ENCODE measurements at places on chromosomes 2 and 18.

DNA sequence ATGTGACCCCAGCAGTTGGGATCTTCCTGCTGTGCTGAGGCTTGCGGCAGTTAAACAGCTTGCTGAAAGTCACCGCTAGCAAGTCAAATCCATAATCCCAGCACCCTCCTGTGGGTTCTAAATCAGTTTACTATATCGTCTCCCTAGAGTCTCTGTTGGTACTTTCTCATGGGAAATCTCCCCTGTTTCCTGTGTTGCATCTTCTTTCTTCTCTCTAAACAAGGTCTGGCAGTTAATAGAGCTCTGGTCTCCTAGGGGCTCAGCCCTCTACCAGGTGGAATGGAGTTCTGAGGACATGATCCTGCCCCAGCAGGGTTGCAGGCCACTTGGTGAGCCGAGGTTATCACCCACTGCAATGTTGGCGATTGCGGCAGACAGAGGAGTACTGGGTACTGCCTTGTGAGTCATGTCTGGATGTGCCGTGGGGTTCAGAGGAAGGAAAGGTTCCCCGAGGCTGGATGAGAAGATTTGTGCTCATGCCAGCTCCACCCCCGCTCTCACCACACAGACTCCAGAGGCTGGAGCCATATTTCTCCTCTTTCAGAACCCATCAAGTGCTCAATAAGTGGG, 59.4 kb upstream of the SIX2 start:
- no peak for DNase-seq

DNA sequence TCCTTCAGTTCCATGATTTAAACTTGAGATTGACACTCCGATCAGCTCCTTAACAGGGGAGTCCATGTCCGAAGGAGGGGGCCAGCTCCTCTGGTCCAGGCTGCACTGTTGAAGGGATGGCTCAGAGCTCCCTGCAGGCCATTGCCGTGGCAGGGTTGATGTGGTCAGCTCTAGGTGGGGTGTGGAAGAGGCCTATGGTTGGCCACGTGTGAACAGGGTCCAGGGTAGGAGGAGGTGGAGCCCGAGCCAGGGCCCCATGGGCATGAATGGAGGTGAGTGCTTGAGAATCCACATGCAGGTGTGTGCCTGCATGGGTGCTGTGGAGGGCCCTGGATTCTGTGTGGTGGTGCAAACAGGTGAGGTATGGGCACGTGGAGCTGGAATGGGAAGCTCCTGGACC, 1.1 kb downstream of the SPEG start:
- DNase-seq: no peak

DNA sequence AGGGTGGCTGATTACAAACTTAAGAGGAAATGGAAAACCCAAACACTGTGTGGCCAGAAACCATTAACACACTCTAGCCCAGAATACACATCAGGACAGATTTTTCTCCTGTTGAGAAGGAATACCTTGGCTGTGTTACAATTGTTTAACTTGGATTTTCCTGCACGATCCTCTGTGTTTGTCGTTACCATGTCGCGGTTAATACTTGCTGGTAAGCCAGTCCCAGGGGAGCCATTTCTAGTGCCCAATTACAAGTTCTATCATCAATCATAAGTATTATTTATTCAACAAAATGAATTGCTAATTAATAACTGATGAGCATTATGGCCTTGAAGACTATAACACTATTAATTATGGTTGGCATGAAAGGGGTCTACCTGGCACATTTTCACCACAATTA, 146.8 kb downstream of the LNPK start:
- DNase-seq: no peak

- no peak for DNase-seq
These were observed at the start of gene GALNT13 for GRCh38 chr2:153871231-153872221. Gene GALNT13 (plus strand): TSS chr2:153871922.

GRCh38 chr2:60028849-60029565, 524.4 kb downstream of the BCL11A start:
- no peak for DNase-seq

DNA sequence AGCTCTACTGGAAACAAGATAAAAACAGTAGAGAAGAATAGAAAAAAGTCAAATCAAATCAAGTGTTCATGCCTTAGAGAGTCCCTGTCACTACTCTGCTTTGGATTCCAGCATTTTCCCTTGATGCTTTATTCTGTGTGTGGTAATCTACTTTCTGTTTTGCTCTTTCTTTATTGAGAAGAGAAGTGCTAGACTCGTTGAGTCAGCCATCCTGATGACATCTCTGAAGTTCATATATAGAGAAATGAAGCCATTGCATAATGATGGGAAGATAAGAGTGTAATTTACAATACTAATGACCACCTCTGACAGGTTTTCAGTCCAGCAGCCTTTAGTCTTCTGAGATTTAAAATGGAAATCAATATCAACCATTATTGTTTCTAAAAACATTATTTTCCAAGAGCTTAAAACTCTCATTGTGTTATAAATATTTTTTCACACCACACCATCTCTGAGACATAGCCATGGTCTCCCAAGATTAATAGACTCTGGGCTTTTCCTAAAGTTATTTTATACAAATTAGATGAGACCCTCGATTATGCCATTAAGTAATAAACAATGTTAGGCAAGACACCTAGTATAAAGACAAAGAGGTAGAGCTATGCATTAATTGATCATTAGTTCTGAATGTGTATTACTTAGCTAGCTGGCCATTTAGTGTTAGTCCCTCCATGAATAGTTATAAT, 679.0 kb upstream of the ACVR2A start:
- no peak for DNase-seq

- no peak for DNase-seq
These were observed 112.3 kb upstream of the UGP2 start for GRCh38 chr2:63729362-63729761.

GRCh38 chr2:36490749-36491148, 107.2 kb downstream of the FEZ2 start:
- no peak for DNase-seq

Measured in activated B cell treated with CpG ODN at 0.5 μM for 24 hours (primary cell).